ENCODE measurements at places on chromosomes 2 and 18. TPM values are rescaled to one million over a fixed set of nuclear protein-coding genes. Genes with fewer than 3 reads are reported as not detected.

POTEI gene
- not detected for polyA plus RNA-seq

GRCh38 chr2:234393354-234393753 is 103.5 kb downstream of the ARL4C start:
- no peak overlapping the region for H3K27ac ChIP-seq
- DNase-seq, result no peak
- no peaks in the 10 kb centered on the region for H3K4me1 ChIP-seq
- no peaks in the 10 kb centered on the region for H3K27me3 ChIP-seq
- no peak overlapping the region for H3K4me3 ChIP-seq
- H3K36me3 ChIP-seq, result no peaks in the 10 kb centered on the region

FBXO15 gene
- not detected for polyA plus RNA-seq

GRCh38 chr2:53739032-53739431 is 28.6 kb upstream of the CHAC2 start:
- H3K4me1 ChIP-seq, result no peaks in the 10 kb centered on the region
- H3K27ac ChIP-seq, result no peak overlapping the region
- no peaks in the 10 kb centered on the region for H3K27me3 ChIP-seq
- no peak for DNase-seq

GRCh38 chr2:62736899-62737559 is 31.5 kb downstream of the EHBP1 start:
- no peaks in the 10 kb centered on the region for H3K27me3 ChIP-seq
- no peaks in the 10 kb centered on the region for H3K36me3 ChIP-seq
- H3K4me3 ChIP-seq, result no peak overlapping the region
- no peak for DNase-seq

DNA sequence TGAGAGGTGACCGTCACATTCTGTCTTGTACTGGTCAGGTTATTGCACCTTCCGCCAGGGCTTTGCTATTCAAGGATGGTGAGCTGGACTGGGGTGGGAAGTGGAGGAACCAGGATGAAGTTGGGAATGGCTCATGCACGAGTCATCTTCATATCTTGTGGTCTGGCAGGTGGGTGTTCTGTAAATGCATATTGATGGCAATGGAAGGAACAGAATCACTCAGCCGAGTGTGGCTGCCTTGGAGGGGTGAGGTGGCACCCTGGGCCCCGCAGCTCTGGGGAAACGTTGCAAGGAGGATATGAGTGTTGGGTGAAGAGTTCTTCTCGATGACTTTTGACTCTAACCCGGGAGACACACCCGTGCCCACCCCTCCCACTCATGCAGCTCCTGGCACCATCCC is 1.2 kb downstream of the NEU2 start:
- no peaks in the 10 kb centered on the region for H3K27me3 ChIP-seq
- no peak overlapping the region for H3K4me3 ChIP-seq
- no peaks in the 10 kb centered on the region for H3K4me1 ChIP-seq
- no peak overlapping the region for H3K27ac ChIP-seq
- no peak for DNase-seq

GLI2 gene
- polyA plus RNA-seq, result 0.88 TPM

DNA sequence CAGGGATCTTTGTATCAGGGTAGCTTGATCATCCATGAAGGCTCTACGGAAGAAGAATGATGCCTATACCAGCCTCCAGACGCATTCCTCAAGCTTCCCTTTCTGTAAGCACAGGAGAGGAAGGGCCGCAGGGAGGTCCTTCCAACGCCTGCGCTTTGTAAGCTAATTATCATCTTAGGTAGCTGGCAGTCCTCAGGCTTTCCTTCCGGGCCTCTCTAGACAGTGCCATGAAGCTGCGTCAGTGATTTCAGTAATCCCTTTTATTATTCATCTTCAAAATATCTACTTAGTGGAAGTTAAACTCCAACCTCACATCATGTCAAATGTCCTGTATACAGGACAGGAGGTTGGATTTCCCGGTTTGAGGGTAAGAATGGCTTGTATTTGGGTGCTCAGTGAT is 92.3 kb downstream of the ETAA1 start:
- no peak overlapping the region for H3K27ac ChIP-seq
- no peak overlapping the region for H3K4me3 ChIP-seq
- no peaks in the 10 kb centered on the region for H3K4me1 ChIP-seq
- no peaks in the 10 kb centered on the region for H3K36me3 ChIP-seq
- DNase-seq, result no peak
- no peaks in the 10 kb centered on the region for H3K27me3 ChIP-seq

PAX3 gene
- polyA plus RNA-seq, result not detected

PKDCC gene
- polyA plus RNA-seq, result 48.8 TPM

GRCh38 chr2:210663631-210664089 is 107.3 kb downstream of the CPS1 start:
- no peak overlapping the region for H3K4me3 ChIP-seq
- H3K27me3 ChIP-seq, result no peaks in the 10 kb centered on the region

- no peak for DNase-seq
- H3K27ac ChIP-seq, result no peak overlapping the region
- no peaks in the 10 kb centered on the region for H3K4me1 ChIP-seq
- H3K36me3 ChIP-seq, result no peaks in the 10 kb centered on the region
Measured at GRCh38 chr18:56248610-56249235, 389.7 kb downstream of the TXNL1 start.

ZAP70 gene
- polyA plus RNA-seq, result 1.3 TPM

DYNAP gene
- not detected for polyA plus RNA-seq
